Caco-2 (cell line): ENCODE measurements at places on chromosomes 4 and X. TPM values are rescaled to one million over a fixed set of nuclear protein-coding genes. Genes with fewer than 3 reads are reported as not detected.

GRCh38 chrX:30864383-30864785 is 24.7 kb downstream of the TAB3 start:
- DNase-seq: no peak

DNA sequence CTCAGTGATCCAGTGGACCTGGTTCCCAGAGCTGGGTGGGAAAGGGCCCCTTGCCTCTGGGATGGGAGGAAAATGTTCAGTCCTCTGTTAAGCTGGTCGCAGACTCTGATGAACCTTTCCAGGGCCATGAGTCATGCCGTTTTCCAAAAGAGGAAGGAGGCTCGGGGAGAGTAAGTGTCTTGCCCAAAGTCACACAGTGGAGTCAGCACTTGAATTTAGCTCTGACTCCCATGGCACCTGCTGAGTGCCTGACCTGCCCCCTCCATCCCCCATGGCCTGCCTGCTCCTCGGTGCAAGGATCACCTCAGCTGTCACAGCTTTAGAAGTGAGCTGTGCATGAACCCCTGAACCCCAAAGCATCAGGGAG is 14.0 kb upstream of the KIAA0232 start:
- DNase-seq: no peak

DNA sequence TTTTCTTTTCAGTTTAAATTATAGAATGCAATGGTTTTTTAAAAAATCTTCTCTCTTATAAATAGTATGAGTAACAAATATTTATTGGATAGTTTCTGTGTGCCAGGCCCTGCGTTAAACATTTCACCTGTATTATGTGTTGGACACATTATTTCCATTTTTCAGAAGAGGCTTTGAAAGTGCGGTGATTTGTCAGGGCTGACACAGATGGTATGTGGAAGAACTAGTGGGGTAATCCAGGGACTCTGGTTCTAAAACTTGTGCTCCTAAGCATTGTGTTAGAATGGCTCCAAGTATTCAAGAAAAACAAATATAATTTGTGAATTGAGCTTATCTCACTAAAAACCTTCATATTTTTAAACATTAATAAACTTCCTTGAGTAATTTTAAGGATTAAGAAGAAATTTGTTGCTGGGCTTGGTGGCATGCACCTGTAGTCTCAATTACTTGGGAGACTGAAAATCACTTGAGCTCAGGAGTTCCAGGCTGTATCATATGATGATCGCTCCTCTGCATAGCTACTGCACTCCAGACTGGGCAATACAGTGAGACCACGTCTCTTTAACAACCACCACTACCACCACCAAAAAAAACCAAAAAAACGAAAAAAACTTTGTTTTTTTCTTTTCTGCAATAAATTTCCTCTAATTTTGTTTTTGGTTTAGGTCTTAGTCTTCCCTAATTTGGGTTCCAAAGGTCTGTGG is 40.0 kb downstream of the RAPGEF2 start:
- DNase-seq: no peak

ZBTB49 gene
- total RNA-seq: 3.5 and 7.2 TPM in 2 replicates

DNA sequence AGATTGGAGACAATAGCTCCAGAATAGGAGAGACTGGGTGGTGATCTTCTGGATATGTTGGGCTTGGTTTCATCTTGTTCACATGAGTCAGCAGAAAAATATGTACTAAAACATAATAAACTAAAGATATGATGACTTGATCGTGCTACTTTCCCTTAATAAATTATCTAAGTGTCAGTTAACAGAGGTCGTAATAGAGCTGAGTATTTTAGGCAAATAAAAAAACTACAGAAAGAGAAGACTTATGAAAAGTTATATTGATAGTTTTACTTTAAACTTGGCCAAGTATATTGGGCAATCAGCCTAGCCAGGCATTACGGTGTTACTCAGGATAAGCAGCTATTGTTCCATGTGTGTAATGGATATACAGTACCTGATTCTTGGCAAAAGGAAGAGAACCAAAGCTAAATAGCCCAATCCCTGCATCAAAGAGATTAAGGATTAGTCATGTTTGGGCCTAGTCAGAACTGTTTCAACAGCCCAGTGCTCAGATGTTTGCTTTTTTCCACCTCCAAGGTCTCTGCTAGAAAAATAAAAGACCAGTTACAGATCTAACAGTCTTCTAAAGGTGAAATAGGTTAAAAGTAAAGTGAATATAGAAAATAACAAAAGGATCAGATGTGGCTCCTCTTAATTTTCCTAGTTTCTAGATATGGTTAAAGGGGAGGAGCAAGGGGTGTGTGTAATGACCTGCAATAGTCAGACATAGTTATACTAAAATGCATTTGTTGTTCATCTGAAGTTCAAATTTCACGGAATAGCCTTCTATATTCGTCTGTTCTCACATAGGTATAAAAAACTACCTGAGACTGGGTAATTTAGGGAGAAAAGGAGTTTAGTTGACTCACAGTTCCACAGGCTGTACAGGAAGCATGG is 262.6 kb downstream of the ADGRL3 start:
- peak; percentile 4 for DNase-seq

GRCh38 chr4:163332526-163333406 is at the start of gene NPY1R:
Gene NPY1R (minus strand): TSS chr4:163332596. CDS start chr4:163326554, 6,042 bp downstream.
- peak; percentile 76 for DNase-seq

NFXL1 gene
- total RNA-seq: 22.5 and 22.8 TPM in 2 replicates

HELT gene
- not detected in 2 replicates for total RNA-seq

CENPVL2 gene
- total RNA-seq: not detected in 2 replicates

DCAF8L2 gene
- not detected in 2 replicates for total RNA-seq

- DNase-seq: no peak
Measured at GRCh38 chr4:168892475-168892874, 117.6 kb downstream of the CBR4 start.

- no peak for DNase-seq
Measured at GRCh38 chr4:58274553-58274952, 1164.4 kb upstream of the IGFBP7 start.

GRCh38 chr4:109969919-109970318 is 57.2 kb downstream of the EGF start:
- peak; percentile 21 for DNase-seq

DNA sequence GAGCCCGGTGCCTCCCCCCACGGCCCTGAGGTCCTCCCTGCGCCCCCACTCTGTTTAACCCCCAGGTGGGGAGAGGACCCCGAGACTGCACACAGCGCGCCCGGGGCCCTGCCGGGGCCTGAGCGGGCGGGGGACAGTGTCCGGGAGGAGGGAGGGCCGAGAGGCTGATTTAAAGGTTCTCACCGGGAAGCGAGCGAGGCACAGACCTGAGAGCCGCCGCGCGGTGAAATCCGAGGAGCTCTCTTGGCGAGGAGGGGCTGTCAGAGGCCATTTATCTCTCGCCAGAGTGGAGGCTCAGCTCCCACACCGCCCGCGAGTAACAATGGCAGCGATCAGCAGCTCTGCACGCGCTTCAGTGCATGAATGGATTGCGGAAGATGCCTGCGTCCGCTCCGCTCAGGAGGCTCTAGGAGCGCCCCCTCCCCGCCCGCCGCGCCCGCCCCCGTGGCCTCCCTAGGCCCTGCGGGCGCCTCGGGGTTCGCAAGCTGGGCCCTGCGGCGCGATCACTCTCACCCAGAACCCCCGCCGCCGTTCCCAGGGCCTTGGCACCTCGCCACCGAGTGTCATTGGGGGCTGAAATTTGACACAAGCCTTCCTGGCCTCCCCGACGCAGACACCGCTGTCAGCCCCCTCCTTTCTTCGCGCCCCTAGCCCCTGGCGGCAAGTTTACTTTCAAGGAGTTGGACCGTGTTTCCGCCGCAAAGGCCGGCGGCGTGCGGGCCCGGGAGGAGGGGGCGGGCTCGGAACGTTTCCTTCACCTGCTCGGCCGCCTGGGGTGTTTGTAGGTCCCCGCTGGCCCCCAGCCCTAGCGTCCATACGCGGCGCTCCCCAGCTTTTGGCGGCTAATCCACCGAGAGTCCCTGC is 48.7 kb upstream of the BCOR start:
- DNase-seq: peak; percentile 41

- no peak for DNase-seq
Measured at GRCh38 chr4:52890521-52890791, 28.3 kb downstream of the RASL11B start.

GRCh38 chr4:186622788-186623464 is 67.6 kb upstream of the MTNR1A start:
- DNase-seq: no peak

ODAPH gene
- not detected in 2 replicates for total RNA-seq

EDNRA gene
- total RNA-seq: 0.58 and 0.73 TPM in 2 replicates

PPEF1 gene
- total RNA-seq: 0.54 and 1.5 TPM in 2 replicates

S100G gene
- not detected in 2 replicates for total RNA-seq

- no peak for DNase-seq
Measured at GRCh38 chrX:68503836-68504636, 5.2 kb downstream of the YIPF6 start.

IKBKG gene
- 28.6 and 29.3 TPM in 2 replicates for total RNA-seq

DNA sequence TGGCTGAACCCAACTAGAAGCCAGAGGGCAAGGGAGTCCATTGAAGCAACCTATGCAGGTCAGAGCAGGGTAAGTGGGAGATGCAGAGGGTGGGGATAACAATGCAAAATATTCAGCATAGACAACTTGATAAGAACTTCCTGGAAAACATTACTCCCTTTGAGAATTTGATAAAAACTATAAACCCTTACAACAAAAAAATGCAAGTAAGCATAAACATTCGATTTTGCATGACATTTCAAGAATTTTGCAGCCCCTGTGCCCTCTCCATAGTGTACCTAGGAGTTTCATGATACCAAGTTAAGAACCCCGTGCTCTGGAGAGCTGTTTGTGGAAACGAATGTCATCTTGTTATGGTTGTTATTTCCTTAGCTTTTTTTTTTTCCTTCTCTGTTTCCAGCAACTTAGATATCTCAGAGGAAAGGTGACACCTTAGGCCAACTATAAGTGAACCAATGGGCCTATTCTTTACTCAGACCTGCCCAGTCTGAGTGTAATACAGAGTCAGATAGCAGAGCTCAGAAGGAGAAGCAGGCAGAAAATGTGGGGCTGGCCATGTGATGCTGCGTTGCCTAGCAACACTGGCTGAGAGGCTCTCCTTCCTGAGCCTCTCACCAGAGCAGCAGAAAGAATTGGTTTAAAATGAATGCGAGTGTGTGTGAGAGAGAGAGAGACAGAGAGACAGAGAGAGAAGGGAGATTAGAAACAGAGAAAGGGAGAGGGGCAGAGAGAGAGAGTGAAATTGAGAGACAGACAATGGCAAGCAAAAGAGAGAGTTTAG is 36.7 kb upstream of the GABRQ start:
- no peak for DNase-seq

- DNase-seq: no peak
Measured at GRCh38 chr4:79650794-79651431, 242.9 kb upstream of the GK2 start.

DNA sequence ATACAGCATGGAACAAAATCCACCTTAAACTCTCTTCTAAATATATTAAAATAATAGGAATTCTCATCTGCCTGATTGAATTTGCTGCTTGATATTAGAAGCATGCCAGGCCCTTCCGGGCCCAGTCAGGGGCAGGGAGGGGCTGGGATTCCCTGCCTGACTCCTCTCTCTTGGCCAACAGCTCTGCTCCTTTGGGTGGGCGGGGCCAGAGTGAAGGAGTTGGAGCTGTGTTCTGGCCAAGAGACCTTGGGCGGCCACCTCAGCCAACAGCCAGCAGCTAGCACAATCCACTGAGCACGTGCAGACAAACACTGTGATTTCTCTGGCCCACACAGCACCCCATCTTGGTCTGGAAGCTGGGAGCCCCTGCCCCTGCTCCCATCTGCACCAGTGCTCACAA is 140.3 kb downstream of the PJA1 start:
- DNase-seq: no peak

HSFX4 gene
- total RNA-seq: not detected in 2 replicates

GRCh38 chr4:147510962-147511668 is 30.2 kb downstream of the EDNRA start:
- DNase-seq: no peak

DNA sequence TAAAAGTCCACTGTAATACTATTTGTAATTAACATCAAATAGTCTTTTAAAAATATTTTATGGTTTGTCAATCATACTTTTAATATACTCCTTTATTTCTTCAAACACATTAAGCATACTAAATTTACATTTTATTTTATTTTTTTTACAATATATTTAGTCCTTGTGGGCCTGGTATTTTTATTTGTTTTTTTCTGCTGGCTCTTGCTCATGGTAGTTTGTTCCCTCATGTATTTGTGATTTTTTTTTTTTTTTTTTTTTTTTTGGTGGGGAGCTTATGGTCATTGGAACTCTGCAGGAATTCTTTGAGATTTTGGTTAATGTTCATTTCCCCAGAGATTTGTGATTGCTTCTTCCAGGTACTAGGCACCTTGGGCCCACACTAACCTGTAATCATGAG is 185.5 kb downstream of the PDGFRA start:
- no peak for DNase-seq

- no peak for DNase-seq
Measured at GRCh38 chr4:127140306-127140705, 492.5 kb upstream of the INTU start.

DNA sequence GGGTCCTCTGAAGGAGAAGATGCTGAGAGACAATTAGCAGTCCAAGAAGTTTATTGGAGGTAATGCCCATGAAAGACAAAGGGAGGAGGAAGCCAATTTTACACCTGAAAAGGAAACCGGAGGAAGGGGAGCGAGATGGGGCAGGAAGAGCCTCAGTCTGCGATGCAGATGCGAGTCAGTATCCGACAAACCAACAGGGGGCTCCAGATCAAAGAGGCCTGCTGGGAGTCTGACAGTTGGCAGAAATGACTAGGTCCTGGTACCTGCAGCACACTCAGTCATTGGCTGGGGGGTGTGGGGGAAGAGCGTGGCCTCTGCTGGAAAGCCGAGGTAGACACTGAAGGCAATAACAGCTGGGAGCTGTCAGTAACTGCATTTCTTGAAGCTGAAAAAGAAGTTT is 231.1 kb upstream of the CENPE start:
- DNase-seq: no peak
